Cortex of kidney (tissue), 1 donor: ENCODE measurements at places on chromosomes 4 and X.

- no peak for DNase-seq
Observed at GRCh38 chrX:49988143-49988542, 65.7 kb downstream of the CLCN5 start.

DNA sequence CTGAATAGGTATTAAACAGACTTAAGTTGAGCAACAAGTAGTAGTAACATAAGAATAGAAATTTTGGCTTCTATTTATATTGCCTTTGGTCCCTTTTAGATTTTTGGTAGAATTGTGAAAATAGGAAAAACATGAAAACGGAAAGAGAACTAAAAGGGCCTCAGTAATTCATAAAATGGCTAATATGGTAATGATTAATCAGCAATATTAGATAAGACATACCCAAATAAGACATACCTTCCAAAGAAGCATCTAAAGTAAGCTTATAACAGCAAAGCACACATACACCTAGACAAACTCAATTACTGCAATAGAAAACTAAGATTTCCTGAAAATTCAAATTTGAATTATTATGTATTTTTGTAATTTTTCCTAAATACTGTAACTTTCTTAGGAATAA, 46.4 kb downstream of the CHIC2 start:
- no peak for DNase-seq

DNA sequence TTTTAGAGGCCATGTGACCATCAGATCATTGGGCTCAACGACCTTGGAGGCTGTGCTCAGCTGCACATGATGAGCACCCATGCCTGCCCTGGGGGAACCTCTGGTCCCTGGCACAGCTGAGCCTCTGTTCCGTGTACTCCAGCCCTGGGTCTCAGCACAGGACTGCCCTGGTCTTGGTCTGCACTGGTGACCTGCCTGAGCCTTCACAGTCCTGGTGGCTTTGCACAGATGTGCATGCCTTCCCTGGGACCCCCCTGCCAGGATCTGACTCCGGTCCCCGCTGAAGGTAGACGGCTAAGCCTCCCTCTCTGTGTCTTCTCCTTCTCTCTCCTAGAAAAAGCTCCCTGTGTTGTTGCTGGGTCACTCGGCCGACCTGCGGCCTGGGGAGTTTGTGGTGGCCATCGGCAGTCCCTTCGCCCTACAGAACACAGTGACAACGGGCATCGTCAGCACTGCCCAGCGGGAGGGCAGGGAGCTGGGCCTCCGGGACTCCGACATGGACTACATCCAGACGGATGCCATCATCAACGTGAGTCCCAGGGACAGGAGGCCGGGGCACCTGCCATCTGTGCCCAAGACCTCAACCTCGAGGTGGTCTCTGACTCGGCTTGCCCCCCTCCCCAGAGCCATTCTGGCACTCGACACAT, 21.6 kb downstream of the HTRA3 start:
- DNase-seq, result no peak

DNA sequence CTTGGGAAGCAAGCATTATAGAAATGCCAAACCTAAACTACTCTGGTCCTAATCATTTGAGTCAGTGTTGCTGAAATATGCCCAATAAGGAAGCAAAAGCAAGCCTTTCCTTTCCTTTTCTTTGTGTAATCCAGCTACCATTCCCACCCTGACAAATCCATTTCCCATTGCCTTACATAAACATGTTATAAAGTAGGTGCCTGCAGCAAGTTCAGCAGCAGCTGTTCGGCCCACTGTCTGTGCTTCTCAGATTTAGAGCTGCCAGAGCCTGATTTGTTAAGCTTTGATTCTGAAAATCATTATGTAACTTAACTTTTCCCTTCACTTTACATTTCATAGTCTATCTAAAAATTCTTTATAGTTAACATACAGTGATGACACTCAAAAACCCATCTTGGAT, 148.6 kb downstream of the EPHA5 start:
- DNase-seq, result no peak

DNA sequence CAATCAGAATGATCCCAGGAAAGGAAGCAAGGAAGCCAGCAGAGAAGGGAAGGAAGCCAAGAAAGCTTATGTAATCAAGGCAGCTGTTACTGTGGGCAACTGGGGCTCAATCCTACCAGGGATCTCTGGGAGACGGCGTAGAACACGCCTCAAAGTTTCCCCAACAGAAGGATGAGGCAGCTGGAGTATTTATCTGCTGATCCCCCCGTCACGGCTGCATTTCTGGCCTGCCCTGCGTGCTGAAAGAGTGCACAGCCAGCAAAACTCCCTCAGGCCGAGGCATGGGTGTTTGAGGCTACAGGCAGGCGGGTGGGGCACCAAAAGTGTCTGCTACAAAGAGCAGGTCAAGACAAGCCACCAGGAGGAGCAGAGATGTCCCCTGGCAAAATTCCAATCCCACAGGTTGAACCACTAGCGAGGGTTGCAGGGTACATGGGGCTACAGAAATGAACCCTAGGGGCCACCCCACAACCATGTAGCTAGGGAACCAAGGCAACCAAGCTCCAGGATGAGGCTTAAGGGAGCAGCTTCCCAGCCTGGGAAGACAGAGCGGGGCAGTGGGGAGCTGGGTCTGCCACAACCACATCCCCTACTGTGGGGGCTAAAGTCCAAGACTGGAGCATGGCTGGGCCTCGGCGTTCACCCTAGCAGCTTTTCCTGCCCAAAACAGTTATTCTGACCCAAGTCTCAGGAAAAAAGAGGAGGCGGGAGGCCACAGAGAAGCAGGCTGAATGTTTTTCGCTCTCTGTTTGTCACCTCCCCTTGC, 113.4 kb downstream of the BCOR start:
- DNase-seq, result no peak

- no peak for DNase-seq
Observed at GRCh38 chrX:110531873-110532580, 173.4 kb downstream of the RTL9 start.
